ENCODE measurements at places on chromosomes 13 and 19.

DNA sequence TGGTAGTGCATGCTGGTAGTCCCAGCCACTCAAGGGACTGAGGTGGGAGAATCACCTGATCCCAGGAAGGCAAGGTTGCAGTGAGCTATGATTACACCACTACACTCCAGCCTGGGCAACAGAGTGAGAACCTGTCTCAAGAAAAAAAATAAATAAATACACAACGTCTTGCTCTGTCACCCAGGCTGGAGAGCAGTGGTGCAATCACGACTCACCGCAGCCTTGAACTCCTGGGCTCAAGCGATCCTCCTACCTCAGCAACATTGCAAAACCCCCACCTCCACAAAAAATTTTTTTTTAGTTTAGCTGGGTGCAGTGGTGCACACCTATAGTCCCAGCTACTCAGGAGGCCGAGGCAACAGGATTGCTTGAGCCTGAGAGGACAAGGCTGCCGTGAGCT is 8.8 kb downstream of the TPM4 start:
- no peak for DNase-seq

DNA sequence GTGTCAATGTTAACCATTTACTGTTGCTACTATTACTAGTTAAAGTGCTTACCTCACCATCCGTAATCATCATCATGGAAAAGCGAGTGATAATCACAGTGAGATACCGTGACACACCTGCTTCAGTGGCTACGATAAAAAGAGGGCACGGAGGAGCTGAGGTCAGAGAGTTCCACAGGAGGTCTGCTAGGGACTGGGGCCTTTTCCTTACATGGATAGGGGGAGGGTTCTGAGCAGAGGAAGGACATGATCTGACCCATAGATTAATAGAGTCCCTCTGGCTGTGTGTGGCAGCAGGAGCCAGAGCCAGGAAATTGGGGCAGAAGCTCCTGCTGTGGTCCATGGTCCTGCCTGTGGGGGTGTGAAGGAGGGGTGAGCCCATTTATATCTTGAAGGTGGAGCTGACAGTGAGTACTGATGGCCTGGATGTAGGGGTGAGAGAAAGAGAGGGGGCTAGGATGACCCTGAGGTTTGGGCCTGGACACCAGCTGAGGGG is 136.7 kb downstream of the SIPA1L3 start:
- DNase-seq, result no peak

- no peak for DNase-seq
Measured at GRCh38 chr13:74288361-74288911, 154.2 kb upstream of the KLF12 start.

- no peak for DNase-seq
Measured at GRCh38 chr13:90896002-90896401, 451.5 kb upstream of the MIR17HG start.

- DNase-seq, result peak; percentile 91
Measured at GRCh38 chr13:48001114-48001881, at the start of gene SUCLA2. TSS of gene SUCLA2 (minus strand) at chr13:48001273. CDS start at chr13:48001269, 4 bp downstream.

GRCh38 chr19:30807278-30807677 is 435.1 kb downstream of the ZNF536 start:
- DNase-seq, result no peak

DNA sequence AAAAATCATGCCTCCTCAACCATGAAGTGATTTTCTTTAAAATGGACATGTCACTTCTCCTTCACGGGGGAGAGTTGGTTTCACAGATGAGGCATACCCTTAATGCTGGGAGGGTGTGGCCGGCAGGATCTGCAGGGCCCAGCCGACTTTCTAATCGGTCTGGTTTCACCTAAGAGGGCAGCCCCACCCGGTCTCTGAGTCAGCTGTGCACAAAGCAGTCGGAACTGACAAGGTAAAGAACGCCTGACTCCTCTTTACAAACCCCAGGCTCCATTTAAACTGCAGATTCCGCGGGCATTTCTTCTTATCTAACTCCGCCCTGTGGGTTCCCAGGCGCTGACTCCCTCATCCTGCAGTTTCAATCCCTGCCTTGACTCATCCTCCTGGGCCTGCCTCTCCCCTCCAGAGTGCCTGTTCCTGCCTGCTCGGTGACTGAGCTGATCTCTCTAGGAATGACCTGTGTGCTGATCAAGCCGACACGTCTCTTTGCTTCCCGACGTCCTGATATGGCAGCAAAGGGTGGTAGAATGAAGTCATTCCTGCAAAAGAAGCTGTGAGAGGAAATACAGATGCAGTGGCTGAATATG is 63.4 kb downstream of the EFNB2 start:
- no peak for DNase-seq

- no peak for DNase-seq
Measured at GRCh38 chr13:27201661-27202060, 30.1 kb upstream of the USP12 start.

DNA sequence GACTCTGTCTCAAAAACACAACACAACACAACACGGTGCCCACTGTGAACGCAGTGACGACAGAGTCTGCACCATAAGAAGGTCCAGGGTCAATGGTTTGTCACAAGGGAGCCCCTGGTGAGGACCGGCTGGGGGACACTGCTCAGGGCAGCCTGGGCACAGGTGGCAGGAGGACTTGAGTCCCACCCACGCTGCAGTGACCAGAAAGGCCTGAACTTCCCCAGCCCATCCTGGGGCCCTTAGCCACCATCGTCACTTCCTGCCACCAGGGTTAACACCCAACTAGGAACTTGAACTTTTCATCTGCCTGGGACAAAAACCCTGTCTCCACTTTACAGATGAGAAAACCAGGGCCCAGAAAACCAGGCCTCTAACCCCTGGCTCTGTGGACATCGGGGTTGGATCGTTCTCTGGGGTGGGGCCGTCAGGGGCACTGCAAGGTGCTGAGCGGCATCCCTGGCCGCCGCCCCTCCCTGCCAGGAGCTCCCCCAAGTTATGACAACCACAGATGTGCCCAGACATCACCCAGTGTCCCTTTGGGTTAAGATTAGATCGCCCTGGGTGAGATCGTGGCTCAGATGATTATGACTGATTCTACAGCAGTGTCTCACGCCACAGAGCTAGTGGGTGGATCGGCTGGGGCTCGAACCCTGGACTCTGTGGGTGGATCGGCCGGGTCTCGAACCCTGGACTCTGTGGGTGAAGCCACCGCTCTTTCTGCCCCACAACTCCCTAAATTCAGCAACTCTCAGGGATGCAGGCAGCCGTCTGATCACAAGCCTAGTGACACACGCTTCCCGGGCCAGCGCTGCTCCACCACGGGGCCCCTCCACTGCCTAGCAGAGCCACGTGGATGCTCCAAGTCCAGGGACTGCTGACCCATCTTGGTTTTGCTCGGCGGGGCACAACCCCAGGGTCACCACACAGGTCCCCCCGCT is 14.0 kb downstream of the MOB3A start:
- no peak for DNase-seq

- DNase-seq, result no peak
Measured at GRCh38 chr19:56596676-56597075, 1.6 kb downstream of the ZNF71 start.

- DNase-seq, result no peak
Measured at GRCh38 chr19:56573914-56574313, 6.6 kb downstream of the ZNF470 start.

DNA sequence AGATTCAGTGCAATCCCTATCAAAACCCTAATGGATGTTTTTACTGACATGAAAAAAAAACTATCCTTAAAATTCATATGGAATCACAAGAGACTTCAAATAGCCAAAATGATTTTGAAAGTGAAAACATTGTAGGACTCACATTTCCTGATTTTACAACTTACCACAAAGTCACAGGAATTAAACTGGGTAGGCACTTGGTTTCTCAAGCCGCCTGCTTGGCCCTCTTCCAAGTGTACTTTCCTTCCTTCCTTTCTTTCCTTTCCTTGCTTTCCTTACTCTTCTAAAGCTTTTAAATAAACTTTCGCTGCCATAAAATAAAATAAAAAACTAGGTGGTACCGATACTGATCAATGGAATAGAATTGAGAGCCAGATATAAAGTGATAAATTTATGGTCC is 21.0 kb upstream of the CD33 start:
- no peak for DNase-seq

- DNase-seq, result no peak
Measured at GRCh38 chr13:51551416-51551815, 32.8 kb upstream of the WDFY2 start.

DNA sequence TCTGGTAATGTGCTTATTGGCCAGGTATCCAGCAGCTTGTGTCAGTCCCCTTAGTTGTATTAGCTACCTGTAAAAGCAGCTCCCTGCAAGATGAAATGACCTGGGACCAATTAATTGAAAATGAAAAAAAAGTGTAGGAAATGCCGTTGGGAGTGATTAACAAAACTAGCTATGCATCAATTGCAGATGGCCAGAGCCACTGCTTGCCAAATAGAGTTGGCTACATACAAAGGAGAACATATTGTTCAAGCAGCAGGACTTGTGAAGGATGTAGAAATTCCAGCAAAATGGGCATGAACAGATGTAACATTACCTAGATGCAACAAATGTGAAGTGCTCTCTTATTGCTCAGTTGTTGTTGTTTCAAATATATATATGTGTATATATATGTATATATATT is 300.5 kb downstream of the PCDH17 start:
- DNase-seq, result no peak

DNA sequence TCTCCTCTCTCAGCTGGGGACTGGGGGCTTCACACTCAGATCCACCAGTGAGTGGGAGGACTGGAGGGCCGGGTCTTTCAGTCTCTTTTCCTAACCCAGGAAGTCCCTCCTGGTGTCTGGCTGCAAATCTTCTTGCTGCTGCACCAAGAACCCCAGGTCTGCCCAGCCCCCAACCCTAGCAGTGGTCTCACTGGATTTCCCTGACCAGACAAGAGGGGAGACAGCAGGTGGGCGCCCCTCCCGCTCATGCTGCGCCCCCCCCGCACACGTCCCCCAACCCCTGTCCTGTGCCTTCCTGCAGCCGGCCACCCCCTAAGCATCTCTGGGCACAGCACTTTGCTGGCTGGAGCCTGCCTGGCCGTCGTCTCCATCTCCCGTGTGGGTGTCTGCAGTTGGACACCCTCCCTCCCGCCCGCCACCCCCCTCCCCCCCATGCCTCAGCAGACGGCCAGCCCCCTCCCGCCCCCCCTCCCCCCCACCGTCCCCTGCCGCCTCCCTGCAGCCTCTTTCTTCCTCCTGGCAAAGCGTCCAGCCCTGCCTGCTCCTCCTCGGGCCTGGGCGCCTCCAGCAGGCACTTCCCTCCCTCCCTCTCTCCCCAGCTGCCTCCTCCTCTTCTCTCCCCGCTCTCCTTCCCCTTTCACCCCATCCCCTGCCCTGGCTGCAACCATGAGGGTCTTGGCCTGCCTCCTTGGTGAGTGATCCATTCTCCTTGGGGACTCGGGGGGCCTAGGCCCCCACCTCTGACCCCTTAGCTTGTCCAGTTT is at the start of gene SSC5D:
Gene SSC5D (plus strand): TSS at position 513 of the 764 bp plus-strand sequence. CDS start 154 bp downstream, at position 667.
- peak; percentile 81 for DNase-seq

- DNase-seq, result peak; percentile 55
Measured at GRCh38 chr19:15457701-15458484, 6.5 kb downstream of the RASAL3 start.

DNA sequence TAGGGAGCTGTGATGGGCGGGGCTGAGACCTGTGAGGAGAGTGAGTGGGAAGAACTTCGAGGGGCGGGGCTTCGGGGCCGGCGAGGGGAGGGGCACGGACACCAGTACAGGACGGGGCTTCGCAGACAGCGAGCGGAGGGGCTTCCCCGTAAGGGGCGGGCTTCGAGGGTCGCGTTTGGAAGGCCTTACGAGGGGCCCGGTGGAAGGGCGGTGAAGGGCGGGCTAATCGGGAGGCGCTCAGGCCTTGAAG is 4.1 kb upstream of the EMP3 start:
- peak; percentile 99 for DNase-seq

DNA sequence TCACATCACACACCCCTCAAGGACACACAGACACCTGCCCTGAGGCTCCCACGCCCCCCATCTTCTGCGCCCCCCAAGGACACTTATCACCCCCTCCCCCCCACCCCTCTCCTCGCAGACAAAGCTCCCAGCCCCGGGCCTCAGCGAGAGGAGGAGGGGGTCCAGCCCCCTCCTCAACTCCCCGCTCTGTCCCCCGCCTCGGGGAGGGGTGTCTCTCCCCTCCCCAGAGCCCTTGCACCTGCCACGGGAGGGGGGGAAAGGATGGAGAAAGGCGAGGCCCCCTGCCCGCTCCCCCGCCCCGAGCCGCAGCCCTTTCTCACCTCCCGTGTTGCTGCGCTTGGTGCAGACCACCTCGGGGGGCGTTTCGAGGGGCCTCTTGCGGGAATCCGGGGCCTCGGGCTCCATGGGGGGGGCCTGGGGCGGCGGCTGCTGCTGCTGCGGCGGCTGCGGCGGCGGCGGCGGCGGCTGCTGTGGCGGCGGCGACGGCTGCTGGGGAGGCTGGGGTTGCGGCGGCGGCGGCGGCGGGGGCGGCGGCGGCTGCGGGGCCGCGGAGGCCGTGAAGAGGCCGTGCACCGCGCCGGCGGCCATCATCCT is 621 bp downstream of the NOVA2 start:
- DNase-seq, result no peak

GRCh38 chr19:1855040-1855827 is 7.0 kb upstream of the REXO1 start:
- DNase-seq, result peak; percentile 96

DNA sequence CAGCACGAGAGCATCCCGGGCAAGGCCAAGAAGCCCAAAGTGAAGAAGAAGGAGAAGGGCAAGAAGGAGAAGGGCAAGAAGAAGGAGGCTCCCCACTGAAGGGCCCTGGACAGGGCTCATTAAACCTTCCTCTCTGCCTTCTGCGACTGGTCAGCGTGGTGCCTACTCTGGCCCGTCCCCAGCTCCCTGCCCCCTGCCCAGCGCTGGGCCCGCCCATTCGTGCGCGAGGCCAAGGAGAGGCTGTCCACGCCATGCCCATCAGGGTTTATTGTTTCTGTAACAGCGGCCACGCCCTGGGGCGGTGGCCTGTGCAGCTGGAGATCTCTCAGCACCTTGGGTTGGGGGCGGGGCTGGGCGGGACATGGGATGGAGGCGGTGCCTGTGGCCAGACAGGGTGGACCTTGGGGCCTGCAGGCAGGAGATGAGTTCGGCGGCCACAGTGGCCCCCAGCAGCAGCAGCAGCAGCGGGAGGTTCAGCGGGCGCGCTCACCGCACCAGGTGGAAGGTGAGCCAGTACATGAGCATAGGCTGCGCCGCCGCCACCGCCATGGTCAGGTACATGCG is 897 bp downstream of the C19orf33 start:
- DNase-seq, result no peak

GRCh38 chr13:49497272-49497671 is 1.5 kb downstream of the PHF11 start:
- no peak for DNase-seq

GRCh38 chr19:15200553-15201364 is at the start of gene NOTCH3:
TSS of gene NOTCH3 (minus strand) at chr19:15200995. CDS start at chr19:15200905, 90 bp downstream.
- no peak for DNase-seq

Measured in suprapubic skin (tissue), 4 donors.